Stimulated activated CD4-positive, alpha-beta T cell treated with anti-CD3 and anti-CD28 coated beads, Interleukin-1b, Interleukin-23, amount 100 ng/mL, for 1 hour (primary cell): ENCODE measurements at places on chromosomes 4 and X.

GRCh38 chrX:75149654-75150053 is 6.4 kb downstream of the ABCB7 start:
- DNase-seq, result no peak

GRCh38 chr4:187286525-187286924 is 562.9 kb upstream of the FAT1 start:
- DNase-seq, result no peak

DNA sequence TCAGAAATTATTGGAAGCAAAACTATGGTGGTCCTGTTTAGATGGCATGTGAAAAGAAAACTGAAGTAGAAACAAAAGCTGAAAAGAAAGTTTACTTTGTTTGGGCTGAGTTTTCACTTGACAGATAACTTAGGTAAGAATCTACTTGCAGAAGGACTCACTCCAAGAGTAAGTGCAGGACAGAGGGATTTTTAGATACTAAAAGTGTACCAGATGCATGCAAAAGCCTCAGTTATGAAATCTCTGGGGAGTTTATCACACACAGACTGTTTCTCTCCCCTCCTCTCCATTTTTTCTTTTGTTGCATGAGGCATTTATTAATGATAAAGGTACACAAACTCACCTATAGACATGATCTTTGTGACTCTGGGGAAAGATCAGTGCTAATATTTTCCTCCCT is 127.5 kb upstream of the GIMD1 start:
- no peak for DNase-seq

DNA sequence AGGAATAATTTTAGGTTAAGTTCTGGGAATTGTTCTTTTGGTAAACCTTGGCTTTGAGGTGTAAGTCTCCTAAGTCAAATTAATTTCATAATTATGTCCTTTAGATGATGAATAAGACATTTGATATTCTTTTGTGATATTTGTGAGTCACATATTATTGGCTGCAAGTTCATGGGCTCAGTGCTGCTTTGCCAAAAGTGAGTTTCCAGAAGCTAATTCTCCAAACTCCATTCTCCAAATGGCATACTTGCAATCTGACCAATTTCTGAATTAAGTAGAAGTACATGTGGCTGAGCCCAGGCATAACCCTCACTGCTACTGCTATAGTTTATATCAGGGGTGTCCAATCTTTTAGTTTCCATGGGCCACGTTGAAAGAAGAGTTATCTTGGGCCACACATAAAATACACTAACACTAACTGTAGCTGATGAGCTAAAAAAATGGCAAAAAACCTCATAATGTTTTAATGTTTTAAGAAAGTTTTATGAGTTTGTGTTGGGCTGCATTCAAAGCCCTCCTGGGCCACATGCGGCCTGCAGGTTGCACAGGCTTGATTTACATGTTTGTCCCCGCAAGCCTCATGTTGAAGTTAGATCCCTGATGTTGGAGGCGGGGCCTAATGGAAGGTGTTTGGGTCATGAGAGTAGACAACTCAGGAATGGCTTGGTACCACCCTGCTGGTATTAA is 196.1 kb downstream of the ZNF330 start:
- no peak for DNase-seq

- DNase-seq, result no peak
Measured at GRCh38 chrX:53547668-53548067, 113.5 kb upstream of the HSD17B10 start.

- no peak for DNase-seq
Measured at GRCh38 chrX:18620349-18620748, 51.6 kb downstream of the RS1 start.

DNA sequence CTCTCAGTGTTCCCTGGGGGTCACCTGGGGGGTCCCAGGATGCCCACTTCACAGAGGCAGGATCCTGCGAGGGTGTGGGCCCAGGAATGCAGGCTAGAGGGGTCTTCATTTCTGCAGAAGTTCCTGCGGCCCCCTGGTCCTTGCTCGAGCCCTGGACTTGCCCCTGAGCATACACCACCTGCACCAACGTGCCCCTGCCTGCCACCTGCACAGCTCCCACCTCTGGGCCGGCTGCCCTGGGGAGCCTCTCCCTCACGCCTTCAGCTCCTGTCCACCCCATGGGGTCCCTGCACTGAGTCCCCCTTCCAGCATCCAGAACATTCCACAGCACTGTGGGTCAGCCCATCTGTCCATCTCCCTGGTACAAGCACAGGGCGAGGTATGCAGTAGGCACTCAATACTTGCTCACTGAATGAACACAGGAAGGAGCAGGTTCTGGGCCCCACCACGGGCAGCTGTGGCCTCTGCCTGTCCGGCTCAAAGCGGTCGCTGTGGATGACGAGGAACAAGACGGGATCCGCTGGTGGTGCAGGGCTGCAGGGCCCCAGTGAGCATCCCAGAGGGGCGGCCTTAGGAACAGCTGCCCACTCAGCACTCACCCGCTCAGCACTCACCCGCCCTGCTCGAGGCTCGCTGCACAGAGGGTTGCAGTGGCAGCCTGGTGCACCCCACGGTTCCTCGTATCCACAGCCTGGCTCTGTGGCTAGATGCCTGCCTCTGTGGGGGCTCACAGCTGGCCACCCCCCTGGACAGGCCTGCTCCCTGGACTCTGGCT is 70.5 kb upstream of the MXD4 start:
- DNase-seq, result no peak

DNA sequence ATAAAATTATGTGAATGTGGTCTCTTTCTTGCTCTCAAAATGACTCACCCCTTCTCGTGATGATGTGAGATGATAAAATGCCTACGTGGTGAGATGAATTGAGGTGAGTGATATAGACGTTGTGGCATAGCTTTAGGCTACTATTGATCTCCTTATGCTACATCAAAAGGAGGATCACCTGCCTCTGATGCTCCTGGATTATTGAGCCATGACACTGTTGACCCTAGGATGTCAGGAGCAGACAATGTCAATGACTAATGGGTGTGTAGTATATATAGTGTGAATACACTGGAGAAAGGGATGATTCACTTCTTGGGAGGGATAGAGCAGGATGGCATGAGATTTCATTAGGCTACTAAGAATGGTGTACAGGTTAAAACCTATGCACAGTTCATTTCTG is 210.7 kb upstream of the PRPS2 start:
- DNase-seq, result no peak

GRCh38 chrX:41827886-41828285 is 95.5 kb downstream of the CASK start:
- DNase-seq, result no peak

DNA sequence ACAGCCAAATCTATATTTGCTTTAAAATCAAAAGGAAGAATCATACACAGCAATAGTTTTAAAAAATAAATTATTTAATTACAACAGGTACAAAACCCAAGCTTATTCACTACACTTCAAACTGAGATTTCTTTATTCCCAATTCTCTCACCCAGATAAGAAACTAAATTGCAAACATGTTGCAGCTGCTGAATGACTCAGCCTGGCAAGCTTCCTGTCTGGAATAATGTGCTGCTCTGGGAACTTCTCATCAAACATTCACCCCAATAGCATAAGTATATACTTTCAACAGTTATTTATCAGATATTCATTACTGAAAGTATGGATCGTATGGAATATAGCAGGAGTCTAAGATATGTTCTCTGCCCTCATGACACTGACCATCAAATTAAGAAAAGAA is 43.0 kb upstream of the GABRA2 start:
- DNase-seq, result no peak

- DNase-seq, result no peak
Measured at GRCh38 chr4:98987720-98988119, 7.8 kb upstream of the METAP1 start.

GRCh38 chr4:15587649-15588048 is 67.5 kb downstream of the FBXL5 start:
- no peak for DNase-seq

- DNase-seq, result no peak
Measured at GRCh38 chr4:112516471-112517066, 589 bp upstream of the NEUROG2 start.

DNA sequence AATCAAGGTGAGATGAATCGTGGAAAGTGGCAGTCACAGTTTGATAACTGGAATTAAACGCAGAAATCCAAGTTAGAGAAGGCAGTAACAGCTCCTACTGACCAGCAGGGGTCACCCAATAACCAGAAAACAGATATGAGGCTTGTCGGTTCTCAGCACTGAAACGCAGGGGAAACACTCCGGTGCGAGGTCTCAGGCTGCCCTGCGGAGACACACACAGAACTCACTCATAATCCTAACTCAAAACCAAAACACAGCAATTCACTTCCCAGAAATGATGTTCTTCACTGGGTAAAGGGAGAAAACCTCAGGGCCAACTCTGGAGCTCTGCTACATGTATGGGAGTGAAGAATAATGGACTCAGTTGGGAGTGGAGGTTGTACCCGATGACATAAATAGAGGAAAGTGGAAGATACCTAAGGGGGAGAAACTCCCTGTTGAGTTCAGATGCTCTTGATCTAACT is 384.4 kb downstream of the RAPGEF2 start:
- no peak for DNase-seq

DNA sequence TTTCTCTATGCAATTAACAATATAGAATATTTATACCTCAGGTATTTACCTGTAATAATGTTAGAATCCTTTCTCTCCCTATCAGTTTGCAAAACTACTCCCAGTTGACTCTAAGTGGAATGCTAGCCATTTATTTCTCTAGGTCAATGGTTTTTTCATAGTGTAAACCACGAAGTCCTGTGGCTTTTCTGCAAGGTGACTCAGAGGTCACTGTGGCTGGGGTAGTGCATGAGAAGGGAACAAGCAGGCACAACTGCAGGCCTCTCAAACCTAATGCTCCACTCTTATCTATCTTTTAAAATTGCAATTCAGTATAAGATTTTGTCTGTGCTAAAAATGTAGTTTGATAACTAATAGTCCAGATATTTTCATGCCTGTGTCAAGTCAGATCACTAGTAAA is 159.4 kb downstream of the ANTXR2 start:
- DNase-seq, result no peak

- DNase-seq, result no peak
Measured at GRCh38 chr4:97159625-97160024, 983.7 kb downstream of the STPG2 start.

- no peak for DNase-seq
Measured at GRCh38 chr4:150302553-150302952, 224.3 kb downstream of the DCLK2 start.

DNA sequence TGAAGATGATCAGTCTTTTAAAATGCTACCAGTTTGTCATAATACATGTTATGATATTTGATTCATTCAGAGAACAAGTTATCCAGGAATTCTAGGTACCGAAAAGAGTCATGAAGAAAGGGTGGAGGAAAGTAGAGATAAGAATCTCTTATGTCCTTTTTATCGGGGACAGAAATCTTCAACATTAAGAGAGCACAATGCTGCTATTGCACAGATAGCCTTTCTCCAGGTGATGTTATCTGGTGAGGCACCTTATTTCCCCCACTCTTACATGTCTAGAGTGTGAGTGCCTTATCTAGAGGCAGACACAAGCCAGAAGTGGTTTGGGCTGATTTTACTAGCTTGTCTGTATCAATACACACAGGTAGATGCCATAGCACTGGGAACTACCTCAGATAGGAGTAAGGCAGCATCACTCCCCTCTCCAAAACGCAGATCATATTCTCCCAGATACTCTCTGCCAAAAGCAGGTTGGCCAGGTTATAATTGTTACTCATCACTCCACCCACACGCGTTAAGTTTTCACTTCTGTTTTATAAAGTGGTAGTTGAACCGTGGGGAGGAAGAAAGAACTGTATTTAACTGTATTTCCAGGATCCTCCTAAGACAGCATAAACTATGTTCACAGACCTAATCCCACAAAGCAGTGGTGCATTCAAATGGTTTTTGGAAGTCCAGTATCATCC is 38.4 kb downstream of the AREG start:
- no peak for DNase-seq

GRCh38 chrX:14506866-14507265 is 22.5 kb upstream of the GLRA2 start:
- no peak for DNase-seq

DNA sequence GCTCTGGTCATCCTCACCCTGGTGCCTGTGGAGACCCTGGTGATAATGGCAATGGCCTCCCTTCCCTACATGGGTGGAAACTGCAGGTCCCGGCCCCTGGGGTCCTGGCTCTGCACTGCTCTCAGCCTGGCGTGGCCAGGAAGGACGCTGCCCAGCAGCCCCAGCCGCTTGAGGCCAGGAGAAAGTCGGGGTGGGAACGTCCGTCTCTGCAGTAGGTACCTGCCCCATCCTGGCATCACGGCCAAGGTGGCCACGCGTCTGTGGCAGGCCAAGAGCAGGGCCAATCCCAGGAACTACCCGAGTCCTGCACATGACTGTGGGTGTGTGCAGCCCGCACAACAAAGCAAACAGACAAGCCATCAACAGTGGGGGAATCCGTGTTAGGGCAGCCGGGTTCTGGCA is 33.8 kb downstream of the FGFRL1 start:
- DNase-seq, result no peak

DNA sequence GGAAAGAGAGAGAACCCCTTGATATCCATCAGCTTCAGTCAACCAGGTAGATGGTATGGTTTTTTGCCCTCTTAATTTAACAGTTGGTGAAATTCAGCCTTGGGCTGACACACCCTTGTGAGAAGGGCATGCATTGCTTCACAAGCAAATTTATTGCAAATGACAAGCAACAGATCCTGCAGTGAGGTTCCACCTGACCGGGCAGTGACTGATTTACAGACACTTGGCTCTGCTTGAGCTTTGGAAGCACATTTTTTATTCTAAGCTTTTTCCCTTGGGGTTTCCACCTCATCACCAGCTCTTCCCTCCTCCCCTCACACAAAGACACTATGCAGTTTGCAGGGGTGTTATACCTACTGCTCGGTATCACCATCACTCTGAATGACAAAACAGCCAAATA is 28.3 kb upstream of the SERTM2 start:
- DNase-seq, result no peak

DNA sequence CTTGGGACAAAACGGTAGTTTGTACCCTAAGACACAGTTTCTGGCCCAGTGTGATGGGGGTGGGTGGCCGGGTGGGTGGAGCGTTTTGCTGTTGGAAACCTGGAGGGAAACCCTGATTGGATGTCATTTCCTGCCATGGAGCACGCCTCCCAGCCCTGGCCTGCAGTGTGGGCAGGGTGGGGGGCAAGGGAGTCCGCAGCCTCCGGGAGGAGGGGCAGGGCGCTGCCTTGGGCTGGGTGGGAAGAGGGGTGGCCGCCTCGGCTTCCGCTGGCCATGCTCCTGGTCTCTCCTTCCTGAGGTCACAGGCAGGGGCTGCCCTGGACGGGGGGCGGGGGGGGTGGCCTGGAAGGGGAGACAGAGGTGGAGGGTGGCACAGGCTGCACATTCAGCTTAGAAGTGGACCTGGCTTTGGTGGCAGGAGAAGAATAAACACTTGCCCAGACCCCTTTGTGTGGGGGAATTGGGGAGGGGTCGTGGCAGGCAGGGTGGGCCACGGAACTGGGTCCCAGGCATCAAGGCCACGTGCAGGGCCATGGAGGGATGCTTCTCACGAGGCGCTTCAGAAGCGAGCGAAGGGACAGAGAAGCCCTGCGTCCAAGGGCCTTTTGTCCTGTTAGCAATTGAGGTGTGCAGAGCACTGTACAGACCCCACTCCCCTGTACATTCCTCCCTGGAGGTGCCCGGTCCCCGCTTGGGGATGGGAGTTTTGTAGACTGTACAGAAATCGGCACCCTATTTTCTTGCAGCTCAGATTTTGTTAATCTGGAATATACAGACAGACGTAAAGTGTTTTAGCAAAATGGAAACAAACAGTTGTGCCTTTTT is 6.2 kb downstream of the NAT8L start:
- no peak for DNase-seq
